ENCODE measurements at places on chromosomes 7 and 10. TPM values are rescaled to one million over a fixed set of nuclear protein-coding genes. Genes with fewer than 3 reads are reported as not detected.

Gene HOXA10
- total RNA-seq: 0.41 TPM

Gene MDFIC
- 7.3 TPM for total RNA-seq

Gene PAX4
- not detected for total RNA-seq

- no peak for DNase-seq
Observed at GRCh38 chr10:88281592-88282347, 301.3 kb downstream of the RNLS start.

DNA sequence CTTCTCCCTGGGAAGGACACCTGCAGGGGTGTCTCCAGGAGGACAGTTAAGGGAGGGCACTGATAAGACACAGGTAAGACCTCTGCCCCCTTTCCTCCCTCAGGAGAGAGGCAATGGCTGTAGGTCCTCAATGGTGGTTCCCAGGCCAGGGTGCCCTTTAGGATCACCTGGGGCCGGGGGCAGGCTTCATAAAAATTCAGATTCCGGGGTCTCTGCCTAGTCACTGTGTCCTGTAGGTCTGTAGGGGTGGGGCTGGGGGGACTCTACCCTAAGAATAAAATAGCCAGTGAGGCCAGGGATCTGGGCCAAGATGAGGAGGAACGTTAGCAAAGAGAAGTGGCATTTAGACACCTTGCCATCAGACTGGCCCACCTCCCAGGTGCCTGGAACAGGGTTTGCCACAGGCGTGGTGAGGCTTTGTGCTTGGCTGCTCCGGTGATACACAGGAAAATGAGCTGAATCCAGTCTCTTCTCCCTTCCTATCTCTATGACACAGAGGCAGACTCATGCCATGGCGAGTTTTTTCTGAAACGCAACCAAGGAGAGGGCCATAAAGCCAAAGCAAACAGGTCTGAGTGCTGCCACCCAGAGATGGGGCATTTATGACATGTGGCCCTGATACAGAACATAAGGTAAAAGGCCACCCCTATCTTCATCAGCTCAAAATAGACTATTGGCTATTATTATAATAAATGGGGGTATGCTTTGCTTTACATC lies 52.6 kb downstream of the SH3PXD2A start:
- DNase-seq: no peak

- DNase-seq: no peak
Observed at GRCh38 chr10:20175719-20176118, 359.5 kb downstream of the PLXDC2 start.

DNA sequence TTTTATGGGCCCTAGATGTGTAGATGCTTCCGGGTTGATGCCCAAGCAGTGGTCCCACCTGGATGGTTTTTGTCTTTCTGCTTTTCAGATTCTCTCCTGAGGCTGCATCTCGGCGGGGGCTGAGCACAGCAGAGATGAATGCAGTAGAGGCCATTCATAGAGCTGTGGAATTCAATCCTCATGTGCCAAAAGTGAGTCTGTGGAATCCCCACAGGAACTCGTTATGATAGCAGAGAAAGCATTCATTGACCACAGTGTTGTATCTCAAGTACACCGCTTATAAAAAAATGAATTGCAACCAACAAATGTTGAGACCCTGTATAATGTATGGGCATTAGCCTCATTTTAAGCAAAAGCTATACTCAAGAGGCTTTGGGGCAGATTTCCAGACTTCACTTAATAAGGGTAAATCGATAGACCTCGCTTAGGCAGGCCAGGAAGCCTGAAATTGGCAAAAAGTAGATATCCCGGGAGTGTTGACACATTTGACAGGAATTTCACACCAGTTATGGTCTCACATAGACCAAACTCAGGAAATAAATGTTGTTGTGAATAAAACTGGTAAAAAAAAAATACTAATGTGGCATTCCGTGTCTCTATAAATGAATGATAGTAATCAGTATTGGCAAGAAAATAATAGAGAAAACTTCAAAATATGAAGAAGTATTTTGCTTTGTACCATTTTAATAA lies 132.0 kb downstream of the WNT2 start:
- no peak for DNase-seq

- DNase-seq: no peak
Observed at GRCh38 chr7:110484356-110484755, 606.6 kb upstream of the LRRN3 start.

GRCh38 chr10:37304036-37304435 lies 178.6 kb downstream of the ANKRD30A start:
- DNase-seq: no peak

DNA sequence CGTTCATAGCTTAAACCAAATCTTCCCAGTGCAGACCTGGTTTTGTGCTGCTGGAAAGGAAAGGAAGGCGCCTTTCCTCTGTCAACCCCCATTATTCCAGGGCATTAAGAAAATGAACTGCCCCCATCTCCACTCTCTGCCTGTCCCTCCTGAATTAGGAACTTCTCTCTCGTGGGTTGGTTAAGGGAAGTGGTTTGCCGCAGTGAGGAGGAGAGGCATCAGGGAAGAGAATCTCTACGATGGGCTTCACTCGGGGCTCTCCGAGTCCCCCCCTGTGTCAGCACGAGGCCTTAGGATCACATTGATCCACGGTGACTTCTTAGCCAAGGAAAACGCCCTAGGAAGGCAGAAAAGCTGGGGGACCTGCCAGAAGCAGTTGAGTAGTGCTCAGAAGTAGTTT lies 53.9 kb upstream of the LYZL2 start:
- DNase-seq: no peak

DNA sequence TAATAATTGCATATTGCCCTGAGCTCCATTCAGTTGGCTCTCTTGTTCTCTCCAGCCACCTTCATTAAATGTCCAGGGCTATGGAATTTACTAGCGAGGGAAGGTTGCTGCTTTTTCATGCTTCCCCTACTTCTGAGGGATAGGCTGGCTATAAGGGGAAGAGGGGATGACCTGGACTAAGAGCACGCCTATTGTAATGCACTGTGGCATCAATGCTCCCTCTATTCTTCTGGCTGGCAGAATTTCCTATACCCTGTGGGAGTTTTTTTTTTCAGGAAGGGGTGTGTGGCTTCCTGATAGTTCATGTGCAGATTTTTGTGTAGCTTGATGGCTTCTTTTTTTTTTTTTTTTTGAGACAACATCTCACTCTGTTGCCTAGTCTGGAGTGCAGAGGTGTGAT lies 155.8 kb downstream of the SND1 start:
- no peak for DNase-seq

DNA sequence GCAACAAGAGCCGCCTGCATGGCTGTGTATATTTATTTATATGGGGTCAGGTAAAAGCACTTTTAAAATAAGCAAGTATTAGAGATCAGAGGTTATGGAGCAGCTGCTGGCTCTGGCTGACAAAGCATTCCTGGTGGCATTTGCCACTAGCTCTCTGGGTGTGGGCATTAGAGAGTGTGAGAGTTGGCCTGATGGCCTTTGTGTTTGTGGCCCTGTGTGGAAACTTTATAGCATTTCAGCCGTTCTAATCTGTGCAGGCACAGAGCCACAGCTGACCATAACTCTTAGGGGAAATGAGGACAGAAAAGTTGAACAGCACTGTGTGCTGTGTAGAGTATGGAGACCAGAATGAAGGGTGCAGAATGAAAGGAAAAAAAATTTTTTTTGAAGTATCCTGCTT lies 118.9 kb downstream of the AUTS2 start:
- DNase-seq: no peak

DNA sequence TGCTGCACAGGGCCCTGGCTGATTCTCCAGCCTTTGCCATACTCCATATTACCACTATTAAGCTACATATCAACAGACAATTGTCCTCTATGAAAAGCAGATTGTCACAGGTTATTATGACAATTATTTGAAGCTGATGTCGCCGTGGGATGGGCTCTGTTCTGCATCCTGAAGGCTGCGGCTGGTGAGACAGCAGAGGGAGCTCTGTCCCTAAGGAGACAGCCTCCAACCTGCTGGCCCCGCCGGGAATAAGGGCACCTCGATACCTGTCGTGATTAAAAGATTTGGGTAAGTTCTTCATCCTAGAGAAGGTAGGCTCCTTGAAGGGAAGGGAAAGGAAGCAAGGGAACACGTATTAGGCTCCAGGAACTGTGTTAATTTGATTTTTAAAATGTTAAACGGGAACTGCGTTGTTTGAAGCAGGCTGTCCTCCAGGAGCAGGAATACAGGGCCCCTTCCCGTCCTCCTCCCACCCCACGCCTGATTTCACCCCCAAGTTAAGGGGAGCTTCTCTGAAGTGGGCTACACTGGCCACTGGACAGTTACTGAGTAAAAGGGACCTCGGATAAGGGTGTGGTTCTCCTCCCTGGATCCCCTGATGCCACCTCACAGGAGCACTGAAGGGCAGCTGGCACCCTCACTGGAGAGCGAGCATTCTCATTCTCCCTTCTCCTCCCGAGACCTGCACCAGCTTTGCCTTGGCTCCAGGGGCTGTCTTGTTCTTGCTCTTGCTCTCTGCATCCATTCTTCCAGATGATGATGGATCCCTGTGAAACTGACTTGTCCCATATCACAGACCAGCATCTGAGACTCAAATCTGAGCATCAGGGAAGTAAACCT lies 11.8 kb upstream of the TIAL1 start:
- DNase-seq: no peak

DNA sequence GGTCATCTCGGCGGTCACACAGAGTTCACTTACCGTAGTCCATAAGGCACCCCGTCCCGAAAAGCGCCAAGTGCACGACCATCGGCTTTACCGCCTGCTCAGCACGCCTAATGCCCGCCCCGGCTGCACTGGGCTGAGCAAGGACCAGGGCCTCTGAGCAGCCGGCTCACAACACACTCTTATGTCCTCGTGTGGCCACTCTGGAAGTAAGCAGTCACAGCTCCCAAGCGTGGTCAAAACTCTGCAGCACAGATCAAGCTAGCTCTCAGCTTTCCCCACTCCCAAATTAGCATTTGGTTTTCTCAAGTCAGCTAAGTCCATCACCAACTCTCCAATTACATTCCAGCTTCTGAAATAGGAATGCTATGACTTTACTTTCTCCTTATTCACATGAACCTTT lies 57.7 kb downstream of the MAD1L1 start:
- DNase-seq: no peak

DNA sequence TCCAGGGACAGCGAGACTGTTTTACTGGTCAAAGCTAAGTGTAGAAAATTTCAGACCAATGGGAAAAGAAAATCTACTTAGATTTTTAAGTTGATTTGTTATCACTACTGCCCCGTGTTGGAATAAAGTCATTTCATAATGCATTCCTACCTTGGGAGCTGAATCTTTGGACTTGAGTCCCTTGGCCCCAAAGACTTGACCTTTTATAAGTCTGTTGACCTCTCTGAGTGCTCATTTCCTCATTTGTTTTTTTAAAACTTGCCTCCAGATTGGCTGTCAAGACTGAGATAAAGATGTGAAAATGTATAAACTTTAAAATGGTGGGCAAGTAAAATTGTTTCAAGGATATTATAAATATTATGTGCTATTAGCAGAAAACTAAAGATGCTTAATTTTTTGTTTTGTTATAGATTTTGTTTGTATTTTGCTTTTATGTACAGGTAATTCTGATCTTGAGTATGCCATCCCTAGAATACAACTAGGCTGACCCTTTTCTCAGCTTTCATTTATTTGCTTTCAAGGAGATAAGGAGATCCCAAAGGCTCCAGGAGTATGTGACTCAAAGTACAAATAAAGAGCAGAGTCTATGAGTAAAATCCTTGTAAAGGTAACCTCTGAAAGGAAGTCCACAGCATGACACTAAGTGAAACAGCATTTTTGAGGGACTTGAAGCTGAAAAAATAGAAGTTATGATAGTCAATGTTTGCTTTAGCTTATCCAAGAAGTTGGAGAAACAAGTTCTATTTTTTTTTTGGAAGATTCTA lies 54.6 kb downstream of the TMEM26 start:
- no peak for DNase-seq

DNA sequence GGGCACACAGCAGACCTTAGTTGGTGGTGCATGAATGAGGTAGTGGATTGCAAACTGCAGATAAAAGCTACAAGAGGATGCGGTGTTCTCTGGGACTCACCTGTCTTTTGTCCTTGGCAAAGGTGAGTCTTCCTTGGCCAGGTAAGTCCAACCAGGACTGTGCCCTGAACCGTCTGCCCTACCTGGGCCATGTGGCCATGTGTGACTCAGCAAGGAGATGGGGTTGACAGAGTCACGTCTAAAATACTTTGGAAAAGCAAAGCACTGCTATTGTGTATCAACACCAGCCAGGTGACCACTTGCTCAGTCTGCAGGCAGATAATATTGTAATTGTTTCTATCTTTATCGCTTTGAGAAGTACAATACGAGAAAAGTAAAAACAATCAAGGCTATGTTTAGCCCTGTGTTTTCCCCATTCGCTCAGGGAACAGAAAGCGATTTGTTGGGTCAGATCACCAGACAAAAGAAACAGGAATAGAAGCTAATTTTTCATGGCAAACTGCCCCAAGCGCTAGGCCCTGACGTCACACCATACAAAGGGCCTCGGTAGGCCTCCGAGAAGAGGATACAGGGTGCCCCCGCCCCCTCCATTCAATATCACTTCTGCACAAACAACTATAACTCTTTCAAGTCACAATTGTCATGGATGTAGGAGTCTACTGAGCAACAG lies 57.3 kb downstream of the FAM53B start:
- DNase-seq: no peak

GRCh38 chr7:142590830-142591457 lies 158.3 kb upstream of the PRSS1 start:
- no peak for DNase-seq

DNA sequence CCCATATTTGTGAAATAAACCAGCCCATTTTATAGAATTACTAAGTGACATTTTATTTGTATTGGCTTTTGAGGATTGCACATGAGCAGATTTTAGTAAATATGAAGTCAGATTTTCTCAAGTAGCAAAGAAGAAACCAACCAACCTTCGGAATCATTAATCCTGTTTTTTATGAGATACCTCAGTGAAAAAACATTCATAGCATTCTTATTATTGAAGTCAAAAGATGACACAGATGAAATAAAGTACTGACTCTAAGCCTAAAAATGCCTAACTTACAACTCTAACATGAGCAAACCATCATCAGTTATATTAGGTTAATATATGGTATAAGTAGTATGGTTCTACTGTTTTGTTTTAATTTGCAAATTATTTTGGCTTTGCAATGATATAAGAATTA lies 59.9 kb upstream of the AGBL3 start:
- DNase-seq: no peak

DNA sequence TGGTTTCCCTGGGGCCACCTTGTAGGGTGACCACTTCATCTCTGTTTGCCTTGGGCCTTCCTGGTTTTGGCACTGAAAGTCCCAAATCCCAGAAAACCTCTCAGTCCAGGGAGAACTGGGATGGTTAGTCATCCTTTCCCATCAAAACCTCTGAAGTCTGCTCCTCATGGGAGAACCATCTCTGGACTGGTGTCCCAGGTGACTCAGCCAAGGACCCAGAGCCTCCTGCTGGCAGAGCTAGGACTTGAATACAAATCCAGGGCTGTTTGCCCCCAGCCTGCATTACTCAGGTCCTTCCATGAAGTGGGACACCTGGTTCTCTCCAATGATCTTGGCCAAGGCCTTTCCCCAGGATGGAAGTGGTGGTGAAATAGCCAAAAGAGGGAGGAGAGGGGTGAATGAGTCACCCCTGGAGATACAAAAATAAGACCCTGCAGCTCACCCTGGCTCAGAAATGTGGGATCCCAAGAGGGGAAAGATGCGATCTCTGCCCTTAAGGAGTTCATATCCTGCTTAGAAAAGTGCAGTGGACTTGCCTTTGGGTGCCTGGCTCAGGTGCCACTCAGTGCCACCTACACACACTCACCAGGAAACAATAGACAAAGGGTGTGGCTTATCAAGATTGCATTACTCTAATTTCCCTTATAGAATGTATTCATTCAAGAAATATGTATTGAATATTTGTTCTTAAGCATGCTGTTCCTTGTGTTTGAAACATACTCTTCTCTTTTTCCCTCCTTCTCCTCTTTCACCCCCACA lies 22.0 kb downstream of the ADRA2A start:
- DNase-seq: no peak

Measured in Panc1 (cell line).